Activated CD4-positive, alpha-beta memory T cell treated with anti-CD3 and anti-CD28 coated beads for 36 hours (primary cell): ENCODE measurements at places on chromosomes 3 and 15. TPM values are rescaled to one million over a fixed set of nuclear protein-coding genes. Genes with fewer than 3 reads are reported as not detected.

NXPE3 gene
- total RNA-seq: 18.7 TPM

DPPA2 gene
- total RNA-seq: not detected

DUOXA2 gene
- total RNA-seq: not detected

ABCC5 gene
- total RNA-seq: 13.3 TPM

CCDC33 gene
- total RNA-seq: not detected

LTF gene
- total RNA-seq: not detected

RHCG gene
- not detected for total RNA-seq

DUOX2 gene
- 0.19 TPM for total RNA-seq

GRM2 gene
- 0.29 TPM for total RNA-seq

GOLGA8O gene
- total RNA-seq: not detected

COLQ gene
- total RNA-seq: 1.4 TPM

GOLGA6L10 gene
- total RNA-seq: 1.3 TPM

ALDH1A2 gene
- total RNA-seq: 0.19 TPM

CPN2 gene
- not detected for total RNA-seq

GRK7 gene
- not detected for total RNA-seq

IMPG2 gene
- 0.10 TPM for total RNA-seq

UQCC5 gene
- 12.9 TPM for total RNA-seq

MAPKAPK3 gene
- 187 TPM for total RNA-seq

LIPH gene
- not detected for total RNA-seq

TPRG1 gene
- 11.5 TPM for total RNA-seq

THPO gene
- total RNA-seq: not detected

FGF12 gene
- total RNA-seq: not detected

FSD2 gene
- total RNA-seq: not detected
